ENCODE measurements at places on chromosomes 1 and 21.
A peak's percentile ranks its signal among the peaks of the same experiment; 100 is the strongest.

DNA sequence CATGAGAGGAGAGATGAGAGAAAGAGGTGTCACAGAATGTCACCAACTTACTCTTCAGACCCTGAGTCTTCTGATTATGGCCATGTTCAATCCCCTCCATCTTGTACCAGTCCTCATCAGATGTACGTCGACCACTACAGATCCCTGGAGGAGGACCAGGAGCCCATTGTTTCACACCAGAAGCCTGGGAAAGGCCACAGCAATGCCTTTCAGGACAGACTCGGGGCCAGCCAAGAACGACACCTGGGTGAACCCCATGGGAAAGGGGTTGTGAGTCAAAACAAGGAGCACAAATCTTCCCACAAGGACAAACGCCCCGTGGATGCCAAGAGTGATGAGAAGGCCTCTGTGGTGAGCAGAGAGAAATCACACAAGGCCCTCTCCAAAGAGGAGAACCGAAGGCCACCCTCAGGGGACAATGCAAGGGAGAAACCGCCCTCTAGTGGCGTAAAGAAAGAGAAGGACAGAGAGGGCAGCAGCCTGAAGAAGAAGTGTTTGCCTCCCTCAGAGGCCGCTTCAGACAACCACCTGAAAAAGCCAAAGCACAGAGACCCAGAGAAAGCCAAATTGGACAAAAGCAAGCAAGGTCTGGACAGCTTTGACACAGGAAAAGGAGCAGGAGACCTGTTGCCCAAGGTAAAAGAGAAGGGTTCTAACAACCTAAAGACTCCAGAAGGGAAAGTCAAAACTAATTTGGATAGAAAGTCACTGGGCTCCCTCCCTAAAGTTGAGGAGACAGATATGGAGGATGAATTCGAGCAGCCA, 8.0 kb downstream of the ELOA start:
- peak; percentile 8 for DNase-seq

GRCh38 chr21:29258626-29259338, 39.9 kb upstream of the BACH1 start:
- no peak for DNase-seq

- no peak for DNase-seq
These were observed 54.7 kb upstream of the CNN3 start for GRCh38 chr1:94981575-94981973.

DNA sequence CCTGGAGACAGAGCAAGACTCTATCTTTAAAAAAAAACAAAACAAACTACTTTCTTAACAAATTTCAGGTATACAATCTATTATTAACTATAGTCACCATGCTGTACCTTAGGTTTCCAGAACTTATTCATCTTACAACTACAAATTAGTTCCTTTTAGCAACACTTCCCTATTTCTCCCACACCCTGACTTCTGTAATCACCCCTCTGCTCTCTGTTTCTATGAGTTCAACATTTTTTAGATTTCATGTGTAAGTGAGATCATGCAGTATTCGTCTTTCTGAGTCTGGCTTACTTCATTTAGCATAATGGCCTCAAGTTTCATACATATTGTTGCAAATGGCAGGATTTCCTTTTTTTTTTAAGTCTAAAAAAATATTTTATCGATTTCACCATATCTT, 77.9 kb upstream of the LPGAT1 start:
- DNase-seq: no peak

- no peak for DNase-seq
These were observed 48.0 kb upstream of the SSX2IP start for GRCh38 chr1:84738237-84738636.

DNA sequence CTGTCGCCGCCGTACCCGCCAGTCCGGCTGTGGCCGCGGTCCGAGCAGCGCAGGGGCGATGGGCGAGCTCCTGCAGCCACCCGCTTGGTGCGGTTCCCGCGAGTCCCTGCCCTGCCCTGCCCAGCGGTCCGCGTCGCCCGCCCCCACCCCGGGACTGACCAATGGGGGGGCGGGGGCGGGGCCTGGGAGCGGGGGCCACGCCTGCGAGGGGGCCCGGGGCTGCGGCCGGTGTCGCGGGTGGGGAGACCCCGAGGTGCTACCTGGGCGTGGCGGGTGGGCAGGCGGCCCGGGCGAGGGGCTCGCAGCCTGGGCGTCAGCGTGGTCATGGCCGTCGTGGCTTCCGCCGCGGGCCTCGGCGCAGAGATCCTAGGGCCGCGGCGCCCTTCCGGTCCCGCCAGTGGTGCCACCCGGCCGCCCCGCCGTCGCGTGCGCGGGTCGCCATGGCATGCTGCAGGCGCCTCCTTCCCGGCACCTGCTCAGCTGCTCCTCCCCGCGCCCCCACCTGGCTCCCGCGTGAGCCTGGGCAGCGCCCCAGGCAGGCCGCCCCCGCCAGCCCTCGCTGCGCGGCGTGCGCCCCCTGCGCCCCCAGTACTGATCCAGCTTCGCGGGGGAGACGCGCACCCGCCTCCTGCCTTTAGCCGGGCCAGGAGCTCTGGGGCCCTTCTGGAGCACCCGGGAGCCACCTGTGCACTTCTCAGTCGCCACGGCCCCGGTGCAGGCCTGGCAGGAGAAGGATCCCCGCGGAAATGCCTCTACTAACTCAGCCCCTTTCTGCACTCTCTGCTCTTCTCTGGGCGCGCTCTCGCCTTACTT, at the start of gene BMP8B:
Gene BMP8B, minus strand, starts transcription at position 108 of the 813 bp plus-strand sequence. CDS start 380 bp downstream, outside the sequence.
- peak; percentile 39 for DNase-seq

- no peak for DNase-seq
These were observed 32.1 kb upstream of the CLIC4 start for GRCh38 chr1:24713176-24713575.

DNA sequence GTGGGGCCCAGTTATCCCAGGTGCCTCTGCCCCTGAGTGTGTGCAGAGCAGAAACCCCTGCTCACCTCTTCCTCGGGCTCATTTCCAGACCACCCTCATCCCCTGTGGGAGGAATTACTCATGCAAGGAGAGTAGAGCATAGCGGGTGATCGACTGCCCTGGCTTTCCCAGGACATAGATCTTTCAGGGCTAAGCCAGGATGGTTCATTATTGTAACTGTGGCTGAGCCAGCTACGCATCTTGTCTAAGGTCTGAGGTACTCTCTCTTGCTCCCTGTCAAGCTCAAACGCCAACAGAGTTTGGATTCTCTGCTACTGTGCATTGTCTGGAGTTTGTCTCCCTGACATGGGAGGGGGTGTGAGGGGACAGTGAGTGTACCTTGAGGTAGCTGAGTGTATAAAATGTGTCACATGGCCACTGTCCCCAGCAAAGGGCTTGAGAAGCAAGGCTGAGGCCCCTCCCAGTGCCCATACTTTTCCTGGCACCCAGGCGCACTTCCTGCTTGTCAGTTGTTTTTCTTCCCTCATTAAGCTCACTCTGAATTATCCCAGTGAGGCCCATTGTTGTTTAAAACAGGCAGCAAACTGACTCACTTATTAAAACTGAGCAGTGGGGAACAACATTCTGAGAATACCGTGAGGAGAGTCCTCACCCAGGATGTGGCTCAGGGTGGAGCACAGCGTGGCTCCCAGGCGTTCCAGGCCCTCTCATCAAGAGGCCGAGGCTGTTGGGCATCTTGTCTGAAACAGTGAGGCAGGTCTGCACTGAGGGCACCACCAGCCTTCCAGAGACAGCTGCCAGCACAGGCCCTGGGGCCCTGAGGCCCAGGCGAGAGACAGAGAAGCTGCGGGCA, 92.9 kb downstream of the LAMC2 start:
- no peak for DNase-seq

- no peak for DNase-seq
These were observed 165.5 kb upstream of the NR5A2 start for GRCh38 chr1:199862047-199862446.

DNA sequence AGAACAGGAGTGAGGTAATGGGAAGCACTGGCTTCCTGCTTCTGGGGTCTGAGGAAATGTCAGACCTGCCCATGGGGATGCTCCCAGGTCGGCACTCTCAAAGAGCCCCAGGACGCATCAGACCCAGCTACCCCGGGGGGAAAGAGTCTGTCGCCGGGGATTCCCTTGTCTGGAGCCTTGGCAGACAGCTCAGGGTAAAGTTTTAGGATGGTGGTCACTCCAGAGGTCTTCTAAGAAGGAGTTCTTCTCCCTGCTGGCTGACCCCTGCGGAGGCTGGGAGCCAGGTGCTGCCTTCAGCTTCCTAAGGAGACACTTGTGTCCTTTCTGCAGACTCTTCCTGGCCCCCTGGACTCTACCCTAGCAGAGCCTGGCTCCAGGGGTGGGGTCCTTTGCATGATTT, 61.9 kb upstream of the PSEN2 start:
- no peak for DNase-seq

DNA sequence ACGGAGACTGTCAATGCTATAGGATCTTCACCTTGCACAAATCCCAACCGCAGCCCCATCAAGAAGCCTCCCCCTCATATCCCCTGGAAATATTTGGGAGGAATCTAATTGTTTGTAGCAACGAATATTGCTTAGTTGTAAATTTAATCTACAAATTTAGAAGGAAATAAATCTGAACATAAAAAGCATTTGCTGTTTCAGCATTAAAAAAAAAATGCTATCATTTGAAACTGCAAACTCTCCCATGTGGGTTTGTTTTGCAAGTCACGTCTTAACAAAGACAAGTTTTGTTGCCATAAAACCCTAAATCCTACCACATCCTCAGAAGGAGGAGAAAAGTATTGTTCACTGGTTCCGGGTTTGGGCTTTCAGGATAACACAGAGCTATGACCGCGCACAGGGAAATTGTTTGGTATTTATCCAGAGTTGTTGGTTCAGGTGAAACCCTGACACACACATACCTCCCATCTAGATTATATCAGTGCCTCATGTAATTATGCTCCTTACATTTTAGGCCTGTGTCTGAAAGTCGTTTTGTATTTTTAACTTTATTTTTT, 279.6 kb downstream of the TM2D1 start:
- no peak for DNase-seq

DNA sequence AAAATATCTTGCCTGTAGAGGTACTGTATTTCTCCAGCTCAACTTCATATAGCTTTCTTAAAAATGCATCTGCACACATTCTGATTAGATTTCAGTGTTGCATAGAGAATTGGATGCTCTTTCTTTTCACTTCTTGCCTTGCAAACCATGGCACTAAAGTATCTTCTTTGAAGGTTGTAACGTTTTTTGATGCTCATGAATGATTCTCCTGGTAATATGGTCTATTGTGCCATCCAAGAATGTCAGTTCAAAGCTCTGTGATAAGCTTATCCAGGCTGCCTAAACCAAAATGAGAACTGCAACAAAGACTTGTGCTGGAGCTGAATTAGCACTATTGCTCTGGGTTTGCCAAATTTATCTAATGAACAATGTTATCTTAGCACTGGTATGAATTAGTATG, 1.9 kb downstream of the SGIP1 start:
- no peak for DNase-seq

DNA sequence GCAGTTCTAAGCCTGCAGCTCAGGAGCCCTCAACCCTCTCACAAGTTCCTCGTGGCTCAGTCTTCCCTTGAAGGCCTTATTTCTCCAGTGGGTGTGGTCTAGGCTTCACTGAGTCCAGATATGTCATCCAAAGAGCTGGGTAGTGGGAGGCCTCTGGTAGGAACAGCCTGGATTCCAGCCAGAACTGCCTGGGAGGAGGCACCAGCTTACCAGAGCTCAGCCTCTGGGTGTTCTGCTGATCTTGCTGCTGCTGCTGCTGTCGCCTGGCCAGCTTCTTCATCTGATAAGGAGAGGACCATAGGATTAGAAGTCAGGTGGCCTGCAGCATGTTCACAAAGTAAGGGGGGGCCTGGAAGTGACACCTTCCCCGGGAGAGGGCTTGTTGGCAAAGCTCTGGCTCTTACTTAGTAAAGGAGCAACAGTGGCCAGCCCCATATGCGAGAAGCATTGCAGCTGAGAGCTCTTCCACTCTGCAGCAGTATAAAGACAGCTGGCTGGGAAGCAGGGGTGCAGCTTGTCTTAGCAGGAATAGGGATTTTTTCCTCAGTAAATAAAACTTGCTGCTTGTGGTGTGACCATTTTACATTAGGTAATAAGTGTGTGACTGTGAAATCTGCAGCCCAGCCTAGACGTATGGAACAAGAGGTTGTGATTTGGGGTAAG, 148.5 kb downstream of the LMX1A start:
- DNase-seq: no peak

DNA sequence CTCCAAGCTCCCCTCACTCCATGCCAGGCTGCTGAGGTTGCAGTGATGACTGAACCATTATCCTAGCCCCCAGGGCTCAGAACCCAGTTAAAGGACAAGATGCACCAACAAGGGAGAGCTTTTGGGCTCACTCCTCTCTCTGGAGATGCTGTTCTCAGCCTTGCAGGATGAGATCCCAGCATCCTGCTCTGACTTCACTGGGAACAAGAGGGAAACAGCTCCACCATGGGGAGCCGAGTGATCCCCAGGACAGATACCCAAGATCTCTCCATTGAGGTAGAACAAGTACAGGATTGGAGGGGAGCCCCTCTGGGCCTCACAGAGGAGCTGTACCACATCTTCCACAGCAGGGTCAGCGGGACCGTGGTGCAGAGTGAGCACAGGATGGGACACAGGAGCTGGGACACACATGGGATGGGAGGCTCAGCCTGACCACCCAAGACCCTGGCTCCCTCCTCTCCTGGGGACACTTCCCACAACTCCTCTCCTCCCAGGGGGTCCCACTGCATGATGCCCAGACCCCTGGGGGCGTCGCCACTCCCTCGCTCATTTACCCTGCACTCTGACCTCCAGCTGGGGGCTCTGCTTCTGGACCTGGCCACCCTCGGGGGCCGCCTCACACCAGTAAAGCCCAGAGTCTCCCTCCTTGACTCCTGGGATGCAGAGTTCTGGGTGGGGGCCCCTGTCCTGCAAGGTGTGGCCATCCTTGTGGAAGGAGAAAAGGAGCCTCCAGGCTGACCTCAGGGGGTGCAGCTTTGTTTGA, 18.6 kb upstream of the SLAMF9 start:
- DNase-seq: no peak
